PC-9 (cell line): ENCODE measurements at places on chromosomes 5 and 9. TPM values are rescaled to one million over a fixed set of nuclear protein-coding genes. Genes with fewer than 3 reads are reported as not detected.

DNA sequence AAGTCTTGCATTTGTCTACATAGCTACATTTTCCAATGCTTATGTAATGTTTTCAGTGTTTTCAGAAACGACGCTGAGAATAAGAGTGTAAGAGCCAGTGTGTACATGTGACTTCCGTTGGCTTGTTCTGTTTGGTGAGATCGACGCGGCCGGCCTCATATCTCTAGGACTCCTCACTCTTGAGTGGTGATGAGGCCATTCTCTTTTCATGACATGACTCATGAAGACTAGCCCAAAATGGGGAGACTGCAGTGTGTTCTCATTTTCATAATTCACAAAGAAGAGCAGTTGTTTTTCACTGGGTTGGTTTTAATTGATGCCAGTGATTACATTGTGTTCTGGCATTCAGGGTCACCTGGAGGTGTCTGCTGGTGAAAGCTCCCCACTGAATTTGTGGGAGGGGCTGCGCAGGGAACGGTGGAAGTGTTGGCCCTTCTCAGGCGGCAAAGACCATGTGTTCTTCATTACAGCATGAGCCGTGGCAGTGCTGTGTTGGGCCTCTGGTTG lies 131.5 kb upstream of the OTULINL start:
- DNase-seq: no peak

- no peak for DNase-seq
Observed at GRCh38 chr5:64299805-64300204, 134.2 kb downstream of the RNF180 start.

GRCh38 chr9:10633785-10634184 lies 21.0 kb upstream of the PTPRD start:
- DNase-seq: no peak

DNA sequence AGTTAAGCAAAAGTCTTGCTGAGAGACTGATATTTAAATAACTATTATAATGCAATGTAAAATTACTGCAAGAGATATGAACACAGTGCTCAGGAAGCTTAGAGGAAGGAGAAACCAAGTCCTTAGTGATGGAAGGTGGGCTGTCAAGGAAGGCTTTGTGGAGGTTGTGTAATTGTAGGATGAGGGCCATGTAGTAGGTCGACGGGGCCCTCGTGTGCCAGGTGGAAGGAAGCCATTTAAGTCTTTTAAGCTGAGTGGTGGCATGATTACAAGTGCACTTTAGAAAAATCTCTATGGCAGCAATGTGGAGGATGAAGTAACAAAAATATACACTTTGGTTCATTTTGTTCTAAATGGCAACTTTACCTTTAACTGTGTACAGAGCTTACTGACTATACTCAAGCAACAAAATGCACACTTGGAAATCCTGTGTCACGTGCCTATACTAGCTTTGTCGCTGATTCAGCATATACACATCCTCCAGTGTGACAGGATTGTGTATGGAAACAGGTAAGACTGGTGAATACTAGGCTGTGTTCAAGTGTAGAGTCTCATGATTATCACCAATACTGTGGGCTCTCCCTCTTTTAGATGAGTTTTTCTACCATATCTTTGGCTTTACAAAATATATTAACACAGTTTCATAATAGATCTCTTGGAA lies 78.6 kb downstream of the TMC1 start:
- no peak for DNase-seq

DNA sequence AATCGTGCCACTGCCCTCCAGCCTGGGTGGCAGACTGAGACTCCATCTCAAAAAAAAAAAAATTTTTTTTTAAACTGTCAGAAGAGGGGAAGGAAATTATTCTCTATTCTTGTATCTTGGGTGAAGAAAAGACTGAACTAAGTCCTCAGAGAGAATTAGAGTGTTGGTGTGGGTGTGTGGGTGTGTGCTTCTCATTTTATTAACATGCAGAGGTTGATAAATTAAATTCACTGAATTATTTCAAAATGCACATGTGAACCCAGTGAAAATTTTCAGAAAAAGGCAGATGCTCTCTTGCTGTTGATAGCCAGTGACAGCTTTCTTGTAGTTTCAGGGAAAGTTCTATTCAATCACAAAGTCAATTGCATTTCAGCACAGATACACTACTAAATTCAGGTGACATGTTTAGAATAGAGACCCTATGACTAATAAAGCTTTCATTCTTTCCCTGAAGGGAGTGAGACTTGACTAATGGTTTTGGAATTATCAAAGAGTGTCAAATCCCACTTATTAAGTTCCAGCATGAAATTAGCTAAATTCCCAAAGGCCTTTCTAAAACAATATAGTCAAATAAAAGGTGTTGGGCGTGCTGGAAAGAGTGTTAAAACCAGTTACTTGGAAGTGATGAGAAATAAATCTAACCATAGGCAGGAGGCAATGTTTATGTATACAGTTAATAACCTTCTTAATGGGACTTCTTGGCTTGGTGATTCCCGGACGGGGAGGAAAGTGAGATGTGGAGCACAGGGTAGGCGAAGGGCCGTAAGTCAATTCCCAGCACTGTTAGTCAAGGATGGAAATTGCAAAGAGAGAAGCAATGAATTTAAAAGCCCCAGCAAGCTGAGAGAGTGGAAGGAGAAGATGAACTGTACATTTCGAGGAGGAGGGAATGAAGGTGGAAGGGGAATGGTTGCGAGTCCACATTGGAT lies 103.2 kb upstream of the SPATA31D4 start:
- no peak for DNase-seq

GARIN3 gene
- total RNA-seq: not detected in 2 replicates

SLC6A18 gene
- not detected in 2 replicates for total RNA-seq

NR2F1-AS1 gene
- total RNA-seq: 5.9 and 6.0 TPM in 2 replicates

ELL2 gene
- total RNA-seq: 25.5 and 27.6 TPM in 2 replicates
